DMS 273 treated with DMSO at 0.1 percent for 48 hours (cell line): ENCODE measurements at places on chromosomes 1 and 21.
A peak's percentile ranks its signal among the peaks of the same experiment; 100 is the strongest.

GRCh38 chr1:47031059-47031458, 7.6 kb downstream of the CYP4X1 start:
- no peak for DNase-seq

- DNase-seq, result no peak
Measured at GRCh38 chr1:1994536-1994935, 9.1 kb downstream of the CFAP74 start.

DNA sequence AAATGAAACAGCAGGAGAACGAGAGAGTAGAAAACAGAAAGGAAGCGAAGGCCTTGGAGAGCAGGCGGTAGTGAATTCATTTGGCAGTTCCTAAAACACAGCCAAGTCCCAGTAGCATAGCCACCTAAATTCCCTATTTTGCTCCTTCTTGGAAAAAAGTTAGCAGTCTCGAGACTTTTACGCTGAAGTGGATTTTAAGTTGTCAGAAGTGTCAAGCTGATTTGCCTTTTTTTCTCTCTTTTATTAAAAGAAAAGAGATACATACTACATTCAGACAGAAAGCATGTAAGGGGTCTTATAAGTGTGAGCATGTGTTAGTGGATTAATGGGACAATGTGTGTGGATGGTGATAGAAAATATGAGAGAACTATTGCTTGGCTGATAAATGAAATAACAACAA, 19.2 kb downstream of the NFIA start:
- DNase-seq, result no peak

DNA sequence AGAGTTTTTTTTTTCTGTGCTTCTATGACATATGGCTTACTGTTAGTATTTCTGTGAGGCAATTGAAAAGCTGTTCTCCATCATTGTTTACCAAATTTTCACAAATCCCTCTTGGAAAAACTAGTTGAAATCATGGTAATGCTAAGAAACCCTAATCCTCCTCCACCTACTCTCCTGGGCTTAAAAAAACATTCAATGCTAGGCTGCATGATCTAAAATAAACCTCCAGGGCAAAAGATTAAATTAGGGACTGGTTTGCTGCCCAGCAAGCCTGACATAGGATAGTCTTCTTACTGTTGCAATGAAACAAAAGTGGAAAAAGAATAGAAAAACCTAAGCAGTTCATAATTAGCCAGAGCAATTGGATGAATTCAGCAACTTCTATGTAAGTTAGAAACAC, 16.1 kb downstream of the C1orf52 start:
- DNase-seq, result no peak

GRCh38 chr1:110982320-110982719, 18.6 kb upstream of the LRIF1 start:
- no peak for DNase-seq

DNA sequence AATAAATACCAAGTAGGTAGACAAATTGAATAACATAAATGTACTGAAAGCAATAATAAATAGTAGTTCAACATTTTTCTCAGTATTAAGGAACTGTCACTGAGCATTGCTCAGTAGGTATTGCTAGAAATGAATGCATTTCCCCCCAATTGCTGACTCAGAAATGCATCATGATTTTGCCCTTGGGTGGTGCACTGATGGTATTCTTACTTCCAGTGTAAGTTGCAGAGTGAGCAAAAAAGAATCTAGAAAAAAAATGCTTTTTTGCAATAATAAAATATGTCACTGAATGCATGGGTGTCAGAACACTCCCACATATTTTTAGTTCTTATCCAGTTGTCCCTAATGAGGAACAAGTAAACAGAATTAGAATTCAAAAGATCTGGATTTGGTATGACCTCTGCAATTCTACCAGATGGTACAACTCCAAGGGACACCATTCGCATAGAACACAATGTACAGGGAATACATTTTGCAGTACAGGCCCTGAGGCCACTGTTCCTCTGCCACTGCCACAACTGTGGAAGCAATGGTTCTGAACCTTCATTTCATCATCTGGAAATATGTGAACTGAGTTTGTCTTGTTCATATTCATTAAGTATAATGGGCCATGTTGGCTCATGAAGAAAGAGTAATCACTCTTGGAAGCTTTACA, 78.0 kb downstream of the ATP6V1G3 start:
- no peak for DNase-seq

DNA sequence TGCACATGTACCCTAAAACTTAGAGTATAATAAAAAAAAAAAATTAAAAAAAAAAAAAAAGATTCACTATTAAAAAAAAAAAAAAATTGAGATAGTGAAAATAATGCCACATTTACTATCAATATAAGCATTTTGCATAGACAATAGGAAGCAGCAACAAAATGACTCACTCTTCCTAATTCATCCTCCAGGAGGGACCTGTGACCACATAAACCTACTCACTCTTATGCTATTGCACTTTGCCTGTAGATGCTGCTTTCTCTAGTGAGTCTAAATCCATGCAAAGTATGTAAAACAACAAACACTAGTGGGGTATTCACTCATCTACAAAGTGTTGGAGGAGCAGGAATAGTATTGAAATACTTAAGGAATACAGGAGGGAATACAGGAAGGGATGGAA, 2.9 kb downstream of the OR10J5 start:
- no peak for DNase-seq

GRCh38 chr21:26169061-26169610, 1.4 kb downstream of the APP start:
- DNase-seq, result peak; percentile 43

- DNase-seq, result no peak
Measured at GRCh38 chr1:157088607-157089006, 11.0 kb downstream of the ETV3L start.

DNA sequence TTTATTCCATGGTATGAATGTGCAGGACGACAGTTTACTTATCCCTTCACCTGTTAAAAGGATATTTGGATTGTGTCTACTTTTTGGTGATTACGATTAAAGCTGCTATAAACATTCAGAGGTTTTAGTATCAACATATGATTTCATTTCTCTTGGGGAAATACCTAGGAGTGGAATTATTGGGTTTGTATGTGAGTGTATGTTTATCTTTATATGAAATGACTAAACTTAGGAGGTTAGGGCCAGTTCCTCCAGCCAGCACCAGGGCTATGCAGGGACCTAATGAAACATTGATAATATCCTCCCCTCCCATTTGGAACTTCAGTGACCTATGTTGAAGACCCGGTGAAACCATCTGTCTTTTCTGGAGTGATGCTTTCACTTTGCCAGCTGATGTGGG, 13.8 kb downstream of the TMEM51 start:
- DNase-seq, result no peak

DNA sequence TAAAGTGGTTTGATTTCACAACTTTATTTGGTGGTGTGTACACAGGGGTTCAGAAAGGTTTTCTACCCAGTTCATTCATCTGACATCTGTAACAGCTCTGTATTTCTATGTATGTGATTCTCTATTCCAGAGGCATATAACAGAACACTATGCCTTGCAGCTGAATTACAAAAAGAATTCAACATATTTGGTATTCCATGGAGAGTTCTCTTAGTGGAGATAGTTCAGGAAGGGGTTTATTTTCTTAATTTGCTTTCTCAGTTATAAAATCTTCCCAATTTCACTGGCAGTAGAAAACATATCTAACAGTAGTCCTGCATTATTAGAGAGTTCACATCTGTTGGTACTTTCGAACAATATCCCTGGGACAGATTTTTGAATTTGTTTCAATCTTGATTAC, 207.9 kb upstream of the LYPLAL1 start:
- DNase-seq, result no peak

DNA sequence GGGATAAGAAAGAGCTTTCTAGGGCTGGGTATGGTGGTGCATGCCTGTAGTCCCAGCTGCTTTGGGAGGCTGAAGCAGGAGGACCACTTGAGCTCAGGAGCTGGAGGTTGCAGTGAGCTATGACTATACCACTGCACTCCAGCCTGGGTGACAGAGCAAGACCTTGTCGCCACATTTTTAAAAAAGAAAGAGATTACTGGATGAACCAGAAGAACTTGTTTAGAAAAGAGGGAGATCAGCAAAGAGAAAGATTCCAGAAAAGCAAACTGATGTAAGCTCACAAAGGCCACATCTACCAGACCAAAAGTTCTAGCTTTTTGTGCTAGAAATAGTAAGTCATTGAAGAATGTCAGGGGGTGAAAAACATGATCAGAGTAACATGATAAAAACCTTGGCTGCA, 117.6 kb downstream of the KIAA0319L start:
- DNase-seq, result no peak

DNA sequence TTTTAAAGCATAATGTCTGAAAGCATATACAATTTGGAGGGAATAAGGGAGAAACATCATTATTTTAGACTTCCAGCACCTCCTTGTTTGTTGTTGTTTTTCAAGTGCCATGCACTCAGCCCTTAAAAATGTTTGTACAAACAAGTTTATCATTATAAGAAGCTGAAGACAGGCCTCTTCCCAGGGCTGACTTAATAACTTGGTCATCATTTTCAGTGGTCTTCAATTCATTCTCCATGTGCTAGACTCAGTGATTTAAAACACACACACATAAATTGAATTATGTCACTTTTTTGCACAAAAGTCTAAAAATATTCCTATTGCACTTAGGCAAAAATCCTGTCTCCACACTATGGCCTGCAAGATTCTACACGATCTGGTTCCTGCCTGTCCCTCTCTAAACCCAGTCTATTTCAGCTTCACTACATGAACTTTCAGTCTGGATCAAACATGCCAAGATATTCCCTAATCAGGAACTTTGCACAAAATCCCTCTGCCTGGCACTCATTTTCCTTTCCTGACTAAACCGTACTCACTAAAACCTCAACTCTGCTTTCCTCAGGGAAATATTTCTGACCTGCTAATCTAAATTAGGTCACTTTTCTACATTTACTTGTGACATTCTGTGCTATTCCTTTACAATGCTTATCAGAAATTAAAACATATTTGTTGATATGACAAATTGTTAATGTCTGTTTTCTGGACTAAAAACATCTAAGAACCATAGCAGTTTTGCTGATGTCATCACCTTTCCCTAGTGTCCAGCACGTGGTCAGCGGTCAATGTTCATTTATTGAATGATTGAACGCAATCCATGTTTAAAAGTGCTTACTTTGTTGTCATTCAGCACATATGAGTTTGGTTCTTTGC, 14.8 kb upstream of the GBP5 start:
- no peak for DNase-seq

DNA sequence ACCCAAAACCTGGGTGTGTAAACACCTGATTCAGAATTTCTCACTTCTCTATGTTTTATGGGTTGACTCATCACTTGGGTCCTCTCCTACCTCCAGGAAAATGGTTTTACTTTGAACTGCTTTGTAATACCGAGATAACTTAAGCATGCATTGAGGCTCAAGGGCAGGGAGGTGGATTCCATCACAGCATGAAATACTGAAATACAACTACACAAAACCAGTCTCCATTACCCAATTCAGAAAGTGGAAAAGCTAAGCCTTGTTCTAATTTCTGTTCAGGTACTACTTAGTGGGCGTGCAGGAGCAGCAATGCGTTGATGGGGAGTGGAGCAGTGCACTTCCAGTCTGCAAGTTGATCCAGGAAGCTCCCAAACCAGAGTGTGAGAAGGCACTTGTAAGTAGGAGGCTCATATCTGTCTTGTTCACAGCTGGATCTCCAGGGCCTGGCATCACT, 6.1 kb upstream of the C4BPA start:
- no peak for DNase-seq

- DNase-seq, result no peak
Measured at GRCh38 chr21:45788637-45789506, 145.3 kb downstream of the PCBP3 start.

- no peak for DNase-seq
Measured at GRCh38 chr1:94892604-94893254, 34.2 kb downstream of the CNN3 start.
